ENCODE measurements at places on chromosomes 2 and 18.

GRCh38 chr2:45134014-45134413, 124.8 kb upstream of the SIX2 start:
- no peak for DNase-seq

GRCh38 chr18:7393080-7393479, 162.2 kb downstream of the LRRC30 start:
- DNase-seq: no peak

- no peak for DNase-seq
Measured at GRCh38 chr2:237096911-237097310, 11.2 kb downstream of the COPS8 start.

GRCh38 chr2:118013724-118014491, at the start of gene CCDC93:
Gene CCDC93 (minus strand): TSS chr2:118014070. CDS start chr2:118013995, 75 bp downstream.
- peak; percentile 87 for DNase-seq

DNA sequence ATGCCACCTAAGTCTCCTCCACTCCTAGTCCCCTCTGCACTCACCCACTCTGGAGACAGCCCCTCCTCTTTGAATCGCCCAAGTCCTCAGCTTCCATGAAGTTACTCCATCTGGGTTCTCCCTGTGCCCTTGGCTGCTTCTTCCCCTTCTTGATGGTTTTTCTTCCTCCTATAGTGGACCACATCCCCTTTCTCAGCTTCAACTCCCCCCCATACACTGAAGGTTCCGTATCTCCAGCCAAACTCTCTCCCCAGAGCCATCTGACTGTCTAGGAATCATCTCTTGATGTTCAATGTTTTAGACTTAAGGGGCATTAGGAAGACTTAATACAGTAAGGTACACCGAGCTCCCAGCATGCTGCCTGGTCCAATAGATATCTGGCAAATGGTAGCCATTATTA, 39.6 kb downstream of the EMX1 start:
- no peak for DNase-seq

DNA sequence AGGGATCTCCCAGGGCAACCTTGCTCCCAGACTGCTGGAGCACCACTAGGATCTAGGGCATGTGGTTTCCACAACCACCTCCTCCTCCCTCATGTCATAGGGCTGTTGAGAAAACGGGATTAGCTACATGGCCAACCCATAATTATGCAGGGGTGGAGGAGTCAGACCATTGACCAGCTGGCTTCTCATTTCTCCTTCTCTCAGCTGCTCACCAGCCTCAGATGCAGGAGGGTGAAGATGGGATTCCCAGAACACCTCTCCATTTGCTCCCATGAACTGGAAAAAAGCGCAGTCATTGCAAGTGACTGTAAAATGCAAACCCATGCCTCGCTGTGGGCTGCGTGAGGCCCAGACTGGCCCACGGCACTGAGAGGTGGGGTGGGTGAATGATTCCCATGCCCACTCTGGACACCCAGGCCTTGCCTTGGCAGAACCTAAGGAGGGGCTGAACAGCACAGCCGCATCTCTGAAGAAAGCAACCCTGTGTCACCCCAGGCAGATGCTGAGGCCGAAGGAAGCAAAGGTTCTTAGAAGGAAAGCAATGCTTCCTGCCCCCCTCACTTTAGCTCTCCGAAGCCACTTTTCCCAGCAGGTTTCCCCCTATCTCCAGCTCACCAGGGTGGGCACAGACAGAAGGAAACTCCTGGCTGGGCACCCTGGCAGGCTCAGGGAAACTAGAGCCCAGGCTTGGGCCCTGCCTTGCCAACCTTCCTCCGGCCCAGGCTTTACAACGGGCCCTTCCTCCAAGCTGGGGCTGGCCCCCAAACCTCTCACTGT, 69.6 kb upstream of the RTN4 start:
- no peak for DNase-seq

GRCh38 chr18:37122877-37123276, 293.9 kb downstream of the KIAA1328 start:
- no peak for DNase-seq

GRCh38 chr18:39759926-39760325, 2194.3 kb upstream of the CELF4 start:
- no peak for DNase-seq

DNA sequence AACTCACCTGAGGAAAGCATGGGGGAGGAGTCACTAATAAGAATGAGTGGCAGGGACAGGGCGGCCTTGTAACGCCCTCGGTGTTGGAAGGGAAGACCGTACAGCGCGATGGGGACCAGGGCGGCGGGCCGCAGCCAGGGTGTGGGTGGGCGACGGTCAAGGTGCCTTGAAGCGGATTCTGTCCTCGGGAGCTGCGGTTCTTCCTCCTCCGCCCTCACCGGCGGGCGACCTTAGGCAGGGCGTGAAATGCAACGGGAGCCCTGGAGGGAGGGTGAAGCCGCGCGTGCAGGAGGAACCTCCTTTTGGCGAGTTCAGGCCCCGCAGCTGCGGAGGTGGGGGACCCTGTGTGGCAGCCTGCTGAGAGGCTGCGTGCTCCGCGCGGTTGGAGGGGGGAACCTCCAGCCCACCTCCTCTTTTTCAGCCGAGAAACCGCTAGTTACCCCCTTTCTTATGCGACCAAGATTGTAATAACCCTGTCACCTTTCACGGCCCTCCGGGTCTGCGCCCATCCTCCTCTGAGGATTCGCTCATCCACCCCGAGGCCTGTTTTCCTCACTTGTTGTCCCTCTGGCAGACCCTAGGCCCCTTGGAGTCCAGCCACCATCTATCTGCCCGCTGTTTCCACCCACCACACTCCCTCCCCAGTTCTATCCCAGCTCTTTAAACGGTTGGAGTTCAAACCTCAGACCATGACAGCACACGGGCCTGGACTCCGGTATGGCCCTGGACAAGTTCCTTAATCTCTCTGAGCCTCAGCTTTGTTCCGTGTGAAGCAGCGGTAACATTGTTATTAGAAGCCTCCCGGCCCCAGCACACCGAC, 823 bp upstream of the RNU2-63P start:
- no peak for DNase-seq

DNA sequence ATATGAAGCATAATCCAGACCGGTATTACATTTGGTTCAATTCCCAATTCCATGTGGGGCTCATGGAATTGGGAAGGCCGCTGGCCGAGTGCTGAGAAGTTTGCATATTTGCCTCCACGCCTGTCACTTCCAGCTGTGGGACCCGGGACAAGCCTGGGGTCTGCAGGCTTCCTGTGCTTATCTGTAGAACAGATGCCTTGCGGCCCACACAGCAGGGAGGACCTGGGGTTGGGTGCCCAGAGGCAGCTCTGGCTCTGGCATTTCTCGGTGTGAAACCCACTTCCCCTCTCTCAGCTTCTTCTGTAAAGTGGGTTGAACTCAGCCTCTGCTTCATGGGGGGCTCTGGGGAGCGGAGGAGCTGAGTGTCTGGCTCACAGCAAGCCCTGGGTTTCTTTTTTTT, 97.9 kb downstream of the SH3BP4 start:
- no peak for DNase-seq

- no peak for DNase-seq
Measured at GRCh38 chr2:181877181-181877664, 14.3 kb upstream of the ITPRID2 start.

DNA sequence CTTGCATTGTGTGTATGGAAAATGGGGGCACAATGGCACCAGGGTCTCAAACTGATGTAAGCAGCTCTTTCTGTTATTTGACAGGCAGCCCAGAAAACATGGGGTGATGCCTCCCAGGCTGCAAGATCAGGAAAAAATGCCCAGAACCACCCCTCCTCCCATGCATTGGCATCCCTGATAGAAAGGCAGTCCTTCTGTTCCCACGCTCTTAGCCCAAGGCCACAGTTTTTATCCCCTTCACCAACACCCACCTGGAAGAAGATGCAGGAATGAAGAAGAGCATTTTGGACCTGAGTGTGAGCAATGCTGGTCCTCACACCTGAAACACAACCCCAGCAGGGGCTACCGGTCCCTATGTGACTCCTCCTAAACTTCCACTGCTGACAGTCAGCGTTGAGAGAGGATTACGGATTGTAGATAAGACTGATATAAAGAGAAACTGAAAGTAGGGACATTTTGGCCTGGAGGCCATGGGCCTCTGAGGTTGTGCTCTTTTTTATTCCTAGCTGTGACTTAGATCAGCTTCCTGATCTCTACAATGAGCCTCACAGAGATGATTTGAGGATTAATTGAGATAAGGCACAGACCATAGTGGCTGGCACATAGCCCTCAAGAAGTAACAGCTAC, 386.0 kb upstream of the ATP5MC3 start:
- DNase-seq: no peak

GRCh38 chr2:191500566-191500883, 177.4 kb upstream of the NABP1 start:
- no peak for DNase-seq

DNA sequence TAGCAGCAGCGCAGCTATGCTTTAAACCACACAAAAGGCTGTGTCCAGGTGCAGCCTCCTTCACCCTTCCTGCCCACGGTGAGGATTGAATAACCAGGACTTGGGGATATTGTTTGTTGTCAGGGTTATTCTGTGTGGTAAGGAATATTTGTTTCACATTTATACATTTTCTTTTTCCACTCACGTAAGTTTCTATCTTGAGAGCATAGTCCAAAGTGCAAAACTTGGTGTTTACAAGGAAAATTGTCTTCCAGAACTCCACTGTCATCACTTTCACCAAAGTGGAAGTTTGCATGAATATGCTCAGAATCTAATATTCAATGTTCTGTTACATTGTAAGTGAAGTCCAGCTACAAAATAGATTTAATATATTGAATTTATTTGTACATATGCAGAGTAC, 26.4 kb downstream of the NAPG start:
- no peak for DNase-seq

DNA sequence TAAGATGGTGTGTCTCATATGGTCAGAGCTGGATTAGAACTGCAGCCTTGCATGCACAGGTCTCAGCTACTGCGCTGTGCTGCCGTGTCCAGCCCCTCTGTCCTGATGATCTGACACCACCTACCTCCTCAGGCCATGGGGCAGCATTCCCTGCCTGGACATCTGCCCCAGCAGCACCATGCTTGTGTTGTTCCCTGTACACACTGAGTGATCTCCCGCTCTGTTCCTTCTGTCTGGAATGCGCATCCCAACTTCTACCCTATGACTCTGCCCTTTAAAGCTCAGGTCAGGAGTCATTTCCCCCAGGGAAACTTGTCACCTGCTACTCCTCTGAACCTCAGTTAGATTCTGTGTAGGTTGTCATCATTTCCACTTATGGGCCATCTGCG, 157.4 kb upstream of the TTC39C start:
- DNase-seq: no peak

DNA sequence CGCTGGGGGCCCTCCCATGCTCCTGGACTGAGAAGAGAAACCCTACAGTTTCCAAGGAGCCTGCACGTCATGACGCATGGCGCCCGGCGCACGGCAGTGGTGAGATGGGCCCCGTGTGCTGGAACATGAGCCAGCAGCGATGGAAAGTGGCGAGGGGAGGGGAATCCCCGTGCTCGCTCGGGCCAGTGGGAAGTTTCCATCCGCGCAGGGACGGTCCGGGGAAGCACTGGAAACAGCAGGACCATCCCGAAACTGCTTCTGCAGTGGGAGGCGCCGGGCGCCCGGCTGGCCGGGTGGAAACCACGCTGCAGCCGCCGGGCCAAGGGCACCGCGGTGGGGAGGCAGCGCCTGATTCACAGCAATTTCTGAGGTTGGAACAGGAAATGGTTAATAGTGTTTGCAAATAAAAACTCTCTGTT, 4.9 kb upstream of the PDCD1 start:
- peak; percentile 55 for DNase-seq

DNA sequence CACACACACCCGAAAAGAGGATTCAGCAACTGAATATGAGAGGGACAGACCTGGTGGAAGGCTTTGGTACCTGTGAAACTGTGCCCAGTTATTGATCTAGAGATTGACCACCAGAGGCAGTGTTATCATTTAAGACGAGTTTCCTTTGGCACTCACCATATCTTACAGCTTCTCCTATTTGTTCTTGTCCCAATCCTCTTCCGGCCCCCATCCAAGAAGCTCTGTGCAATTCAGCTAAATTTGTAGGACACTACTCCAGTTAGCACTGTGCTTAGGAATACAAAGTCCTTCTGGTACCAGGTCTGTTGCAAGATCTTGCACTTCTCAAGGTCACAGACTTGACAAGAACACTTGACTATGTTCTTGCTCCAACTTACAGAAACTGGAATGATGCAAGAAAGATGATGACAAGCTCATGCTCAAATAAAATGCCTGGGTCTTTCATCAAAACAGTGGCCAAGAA, 177.7 kb downstream of the TMEM247 start:
- no peak for DNase-seq

DNA sequence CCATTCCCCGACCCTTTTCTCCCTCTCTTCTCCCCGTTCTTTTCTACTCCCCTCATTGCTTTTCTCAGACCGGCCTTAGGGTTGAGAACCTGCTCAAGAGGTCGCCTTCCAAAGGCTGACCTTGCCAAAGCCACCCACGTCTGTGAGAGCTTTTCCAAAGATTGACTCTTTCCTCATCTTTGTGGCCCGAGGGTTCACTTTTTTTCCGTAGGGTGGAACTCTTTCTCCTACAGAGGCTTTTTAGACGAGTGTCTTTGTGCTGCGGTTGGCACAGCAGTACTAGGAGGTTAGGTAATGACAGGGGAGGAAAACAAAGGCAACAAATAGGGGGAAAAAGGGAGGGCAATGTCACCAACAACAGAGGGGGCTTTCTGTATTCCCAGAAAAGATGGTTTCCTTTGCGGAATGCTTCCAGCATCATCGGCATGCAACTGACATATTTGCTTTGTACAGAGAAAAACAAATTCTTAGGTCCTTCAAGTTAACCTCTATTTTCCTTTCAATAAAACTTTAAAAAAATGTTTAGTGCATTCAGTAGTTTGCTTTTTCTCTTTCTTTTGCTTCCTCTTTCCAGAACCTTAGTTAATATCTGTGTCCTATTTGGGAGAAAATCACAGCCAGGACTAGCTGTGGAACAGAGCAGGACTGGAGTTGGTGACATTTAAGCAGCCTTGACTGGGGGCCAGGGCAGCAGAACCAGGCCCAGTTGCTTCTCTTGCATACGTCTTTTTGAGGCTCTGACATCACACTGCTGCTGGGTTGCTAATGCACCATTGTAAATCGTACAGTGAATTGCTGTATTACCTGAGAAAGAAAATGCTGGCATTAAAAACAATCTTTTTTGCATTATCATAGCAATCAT, 188.1 kb upstream of the FANCL start:
- DNase-seq: no peak

GRCh38 chr18:6885006-6885481, 155.5 kb downstream of the ARHGAP28 start:
- no peak for DNase-seq

DNA sequence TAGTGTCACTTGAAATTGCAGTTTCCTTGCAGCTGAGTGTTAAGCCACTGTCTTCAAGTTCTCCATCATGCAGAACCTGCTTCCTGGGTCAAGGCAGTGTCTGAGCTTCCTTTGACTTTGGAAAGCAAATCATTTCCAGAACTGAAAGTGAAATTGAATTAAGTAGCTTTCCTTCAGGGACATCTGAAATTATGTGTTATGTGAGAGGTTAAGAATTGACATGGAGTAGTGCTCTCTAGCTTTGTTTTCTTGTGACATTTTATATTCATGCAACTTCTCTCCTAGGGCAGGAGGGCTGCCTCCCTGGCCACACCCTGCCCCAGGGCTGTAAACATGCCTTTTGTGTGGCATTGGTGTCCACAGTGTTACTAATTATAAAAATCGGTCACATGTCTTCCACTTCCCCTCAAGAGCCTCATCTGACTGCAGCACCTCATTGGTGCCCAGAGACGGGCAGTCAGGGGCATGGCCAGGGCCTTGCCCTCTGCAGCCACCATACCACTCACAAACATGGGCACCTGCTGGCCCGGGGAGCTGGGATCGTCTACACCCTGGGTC, 14.4 kb downstream of the RAB12 start:
- no peak for DNase-seq

Measured in activated CD8-positive, alpha-beta memory T cell treated with anti-CD3 and anti-CD28 coated beads, Interleukin-2, amount 50 U/mL, for 4 hours (primary cell).